ENCODE measurements at places on chromosomes 4 and X. TPM values are rescaled to one million over a fixed set of nuclear protein-coding genes. Genes with fewer than 3 reads are reported as not detected.
A peak's percentile ranks its signal among the peaks of the same experiment; 100 is the strongest.

The JADE1 gene
- total RNA-seq = 46.1 TPM

GRCh38 chrX:111365770-111366325, 46.1 kb downstream of the DCX start:
- DNase-seq = no peak

The DRD5 gene
- not detected for total RNA-seq

- no peak for DNase-seq
These were observed 28.2 kb upstream of the IGSF1 start for GRCh38 chrX:131317326-131317725.

- DNase-seq = peak; percentile 10
These were observed 399.7 kb downstream of the PABPC4L start for GRCh38 chr4:133801883-133802282.

DNA sequence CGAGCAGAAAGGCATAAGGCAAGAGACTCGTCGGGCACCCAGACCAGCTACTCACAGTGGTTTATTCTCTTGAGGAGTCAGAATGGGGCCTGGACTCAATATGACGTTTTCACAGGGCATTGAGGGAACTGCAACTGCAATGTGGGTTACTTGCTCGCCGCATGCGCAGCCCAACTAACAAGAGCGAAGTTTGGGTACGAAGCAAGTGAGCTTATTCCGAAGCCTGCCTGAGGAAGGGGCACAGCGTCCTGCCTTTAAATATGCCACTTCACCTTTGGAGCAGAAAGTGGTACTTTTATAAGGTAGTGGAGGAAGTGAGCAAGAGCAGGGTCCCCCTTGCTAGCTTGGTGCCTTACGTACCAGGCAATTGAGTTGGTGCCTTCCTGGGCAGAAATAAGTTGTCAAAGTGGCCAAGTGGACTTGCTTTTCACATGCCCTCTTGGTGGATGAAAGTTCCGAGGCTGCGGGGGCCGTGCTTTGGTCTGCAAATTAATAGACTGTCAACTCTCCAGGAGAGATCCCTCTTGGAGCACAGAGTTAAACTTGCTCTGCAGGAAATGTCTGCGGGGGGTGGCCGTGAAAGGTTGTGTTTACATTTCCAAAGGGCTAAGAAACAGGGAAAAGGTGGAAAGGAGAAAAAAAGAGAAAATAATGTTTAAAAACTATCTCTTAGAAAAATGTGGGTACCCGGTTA, 480.4 kb downstream of the TRIML1 start:
- no peak for DNase-seq

The MYL5 gene
- total RNA-seq = 20.0 TPM

- DNase-seq = peak; percentile 18
These were observed 32.1 kb upstream of the RAPGEF2 start for GRCh38 chr4:159070742-159071141.

The RENBP gene
- total RNA-seq = 53.5 TPM

Measured in lung (tissue), 17 donors.